Trophoblast cell (in vitro differentiated cells and primary cell): ENCODE measurements at places on chromosomes 11 and 22.

DNA sequence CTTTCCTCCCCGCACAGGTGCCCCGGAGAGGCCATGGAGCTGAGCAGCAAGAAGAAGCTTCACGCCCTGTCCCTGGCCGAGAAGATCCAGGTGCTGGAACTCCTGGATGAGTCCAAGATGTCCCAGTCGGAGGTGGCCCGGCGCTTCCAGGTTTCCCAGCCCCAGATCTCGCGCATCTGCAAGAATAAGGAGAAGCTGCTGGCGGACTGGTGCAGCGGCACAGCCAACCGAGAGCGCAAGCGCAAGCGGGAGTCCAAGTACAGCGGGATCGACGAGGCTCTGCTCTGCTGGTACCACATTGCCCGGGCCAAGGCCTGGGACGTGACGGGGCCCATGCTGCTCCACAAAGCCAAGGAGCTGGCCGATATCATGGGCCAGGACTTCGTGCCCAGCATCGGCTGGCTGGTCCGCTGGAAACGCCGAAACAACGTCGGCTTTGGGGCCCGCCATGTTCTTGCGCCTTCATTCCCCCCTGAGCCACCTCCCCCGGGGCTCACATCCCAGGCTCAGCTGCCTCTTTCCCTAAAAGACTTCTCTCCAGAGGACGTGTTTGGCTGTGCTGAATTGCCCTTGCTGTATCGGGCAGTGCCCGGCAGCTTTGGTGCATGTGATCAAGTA is 1.3 kb downstream of the TIGD3 start:
- DNase-seq: no peak

GRCh38 chr11:57347336-57347735 is 9.2 kb downstream of the P2RX3 start:
- DNase-seq: no peak

DNA sequence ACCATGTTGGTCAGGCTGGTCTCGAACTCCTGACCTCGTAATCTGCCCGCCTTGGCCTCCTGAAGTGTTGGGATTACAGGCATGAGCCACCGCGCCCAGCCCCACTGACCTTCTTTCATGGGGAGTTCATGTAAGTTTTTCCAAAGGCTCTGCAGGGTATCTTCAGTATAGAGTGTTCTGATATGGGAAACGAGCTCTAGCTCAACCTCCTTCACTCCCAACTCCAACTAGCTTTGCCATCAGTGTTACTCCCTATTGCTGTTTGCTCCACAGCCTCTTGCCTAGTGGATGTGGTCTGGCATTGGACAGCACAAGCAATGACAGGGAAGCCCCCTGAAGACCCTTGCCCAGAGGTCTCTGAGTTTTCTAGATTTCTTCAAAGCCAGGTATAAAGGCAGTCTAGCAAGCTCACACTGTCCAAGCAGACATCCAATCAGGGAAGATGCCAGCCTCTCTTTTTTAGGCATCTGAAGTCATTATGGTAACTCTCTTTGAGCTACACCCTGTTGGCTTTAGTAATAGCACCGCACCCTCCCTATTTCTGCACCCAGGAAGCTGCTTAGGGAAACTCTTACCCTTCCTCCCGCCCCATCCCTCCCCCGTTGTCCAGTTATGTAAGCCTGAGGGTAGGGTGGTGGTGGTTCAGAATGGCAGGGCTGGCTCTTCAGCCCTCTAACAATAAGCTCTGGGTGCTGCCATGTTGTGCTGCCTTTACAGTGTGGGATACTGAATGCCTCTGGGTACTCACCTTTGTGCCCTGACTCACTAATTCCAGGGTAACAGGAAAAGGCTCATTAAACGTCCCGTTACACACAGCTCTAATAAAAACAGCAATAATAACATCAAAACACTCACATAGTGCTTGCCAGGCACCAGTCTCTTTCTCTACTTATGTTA is 41.4 kb upstream of the CLDN5 start:
- no peak for DNase-seq

- peak; percentile 65 for DNase-seq
These were observed 28.5 kb downstream of the MAFF start for GRCh38 chr22:38230108-38230825.

DNA sequence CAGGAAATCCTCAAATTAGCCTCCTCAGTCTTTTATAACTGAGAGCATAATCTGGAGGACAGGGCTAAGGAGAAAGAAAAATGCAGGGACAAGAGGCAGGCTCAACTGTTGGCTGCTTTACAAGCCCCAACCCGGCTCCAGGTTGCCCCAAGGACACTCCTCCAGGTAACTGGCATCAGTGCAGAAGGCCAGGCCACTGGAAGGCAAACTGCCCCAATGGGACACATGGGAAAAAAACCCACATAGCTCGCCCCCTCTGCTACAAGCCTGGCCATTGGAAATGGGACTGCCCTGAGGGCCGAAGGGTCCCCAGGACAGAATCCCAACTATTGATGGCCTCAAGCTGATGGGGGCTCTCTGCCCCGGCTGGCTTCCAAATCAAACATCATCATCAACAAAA is 17.9 kb upstream of the FBLN1 start:
- DNase-seq: no peak

- no peak for DNase-seq
These were observed 8.8 kb upstream of the WNT11 start for GRCh38 chr11:76214968-76215548.

DNA sequence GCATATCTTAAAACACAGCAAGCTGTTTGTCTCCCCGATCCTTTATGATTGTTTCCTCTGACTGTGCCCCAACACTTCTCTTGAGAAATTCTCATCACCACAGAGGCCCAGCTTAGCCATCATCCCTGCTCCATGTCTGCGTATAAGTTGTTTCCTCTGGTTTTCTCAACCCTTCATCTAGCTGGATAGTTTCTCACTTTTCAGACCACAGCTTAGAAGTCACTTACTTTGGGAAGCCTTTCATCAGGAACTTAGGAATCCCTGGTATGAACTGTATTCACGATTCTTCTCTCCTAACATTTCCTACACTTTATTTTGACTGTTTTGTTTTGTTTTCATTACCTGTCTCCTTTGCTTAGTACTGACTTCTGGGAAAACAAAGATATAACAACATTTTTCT is 295.2 kb downstream of the GUCY1A2 start:
- peak; percentile 36 for DNase-seq

DNA sequence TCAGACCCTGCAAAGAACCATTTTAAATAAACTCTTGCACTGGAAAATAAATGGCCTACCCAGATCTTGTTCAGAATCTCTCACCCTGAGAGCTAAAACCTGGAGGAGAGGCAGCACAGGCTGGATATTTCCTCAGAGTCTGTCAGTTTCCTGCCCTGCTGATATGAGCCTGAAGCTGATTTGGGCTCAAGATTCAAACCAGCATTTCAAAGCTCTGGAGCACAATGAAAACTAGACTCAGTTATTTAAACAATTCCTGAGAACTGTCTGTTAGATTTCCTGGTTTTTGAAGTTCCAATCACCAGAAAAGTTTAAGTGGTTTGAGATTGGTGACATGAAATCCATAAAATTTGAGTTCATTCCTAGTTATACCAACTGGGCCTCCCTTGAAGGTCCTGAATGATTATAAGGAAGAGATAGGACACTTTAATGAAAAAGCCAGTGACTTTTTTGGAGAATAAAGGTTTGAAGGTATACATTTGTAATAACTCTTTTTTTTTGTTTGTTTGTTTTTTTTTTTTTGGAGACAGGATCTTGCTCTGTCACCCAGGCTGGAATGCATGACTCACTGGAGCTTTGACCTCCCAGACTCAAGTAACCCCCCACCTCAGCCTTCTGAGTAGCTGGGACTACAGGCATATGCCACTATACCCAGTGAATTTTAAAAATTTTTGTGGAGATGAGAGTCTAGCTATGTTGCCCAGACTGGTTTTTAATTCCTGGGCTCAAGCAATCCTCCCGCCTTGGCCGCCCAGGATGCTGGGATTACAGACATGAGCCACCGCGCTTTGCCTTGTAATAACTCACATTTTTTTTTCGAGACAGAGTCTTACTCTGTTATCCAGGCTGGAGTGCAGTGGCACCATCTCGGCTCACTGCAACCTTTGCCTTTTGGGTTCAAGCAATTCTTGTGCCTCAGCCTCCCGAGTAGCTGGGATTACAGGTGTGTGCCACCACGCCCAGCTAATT is 8.0 kb upstream of the ESAM start:
- peak; percentile 92 for DNase-seq

DNA sequence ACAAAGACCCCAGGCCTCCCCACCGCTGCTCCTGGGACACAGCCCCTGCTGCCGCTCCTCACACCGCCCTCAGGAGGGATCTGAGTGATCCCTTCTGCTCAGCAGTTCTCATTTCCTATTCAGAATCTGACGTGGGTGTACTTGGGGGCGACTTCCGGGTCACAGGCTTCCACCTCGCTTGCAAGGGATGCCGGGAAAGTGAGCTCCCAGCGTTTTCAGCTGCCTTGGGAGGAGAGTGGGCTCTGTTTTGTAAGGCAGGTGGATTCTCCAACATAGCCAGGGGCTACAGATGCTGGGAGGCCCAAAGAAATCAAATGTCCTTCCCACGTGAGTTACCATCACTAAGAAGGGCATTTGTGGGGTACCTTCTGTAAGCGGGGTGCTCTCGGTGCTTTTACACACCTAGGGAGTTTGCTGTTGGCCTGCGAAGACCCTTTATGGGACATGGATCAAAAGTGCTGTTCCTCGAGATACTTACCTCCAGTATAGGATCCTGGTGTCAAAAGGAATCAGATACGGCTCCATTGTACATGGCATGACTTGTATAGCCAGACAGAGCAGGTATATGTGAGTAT is 9.7 kb upstream of the LRRC10B start:
- no peak for DNase-seq

- DNase-seq: no peak
These were observed 15.6 kb downstream of the ZBED4 start for GRCh38 chr22:49869086-49869830.

DNA sequence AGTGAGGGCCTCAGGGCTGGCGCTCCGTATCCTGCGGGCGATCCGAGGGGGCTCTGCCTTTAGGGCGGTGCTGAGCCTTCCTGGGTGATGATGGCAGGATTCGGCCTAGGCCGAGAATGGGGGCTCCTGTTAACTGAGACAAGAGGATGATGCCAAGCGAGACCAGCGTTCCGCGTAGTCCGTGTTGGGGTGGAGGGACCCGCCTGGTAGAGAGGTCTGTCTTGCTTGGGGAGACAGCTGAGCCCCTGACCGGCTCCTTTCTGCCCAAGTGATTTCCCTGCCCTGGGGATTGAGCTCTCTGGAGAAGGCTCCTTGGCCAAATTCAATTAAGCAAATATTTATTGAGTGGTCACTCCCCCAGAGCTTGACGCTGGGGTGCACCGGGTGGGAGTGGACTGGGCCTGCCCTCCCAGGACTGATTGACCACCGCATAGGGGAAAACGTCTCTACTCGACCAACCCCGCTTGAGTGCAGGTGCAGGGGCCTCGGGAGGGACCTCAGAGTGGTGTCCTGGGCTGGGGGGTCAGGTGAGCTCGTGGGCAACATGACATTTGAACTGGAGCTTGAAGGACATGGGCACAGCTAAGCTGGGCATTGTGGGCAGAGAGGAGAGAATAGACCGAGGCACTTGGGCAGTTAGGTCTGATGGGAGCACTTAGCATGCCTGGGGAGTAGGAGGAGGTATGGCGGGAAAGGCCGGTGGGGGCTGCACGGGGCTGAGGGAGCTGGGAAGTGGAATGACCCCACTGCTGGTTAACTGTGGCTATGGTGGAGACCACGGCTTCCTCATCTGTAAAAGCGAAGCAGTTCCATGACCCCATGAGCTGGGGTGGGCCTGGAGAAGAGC is 1.1 kb downstream of the GNAZ start:
- no peak for DNase-seq

- no peak for DNase-seq
These were observed 33.7 kb downstream of the APLP2 start for GRCh38 chr11:130103296-130103814.

DNA sequence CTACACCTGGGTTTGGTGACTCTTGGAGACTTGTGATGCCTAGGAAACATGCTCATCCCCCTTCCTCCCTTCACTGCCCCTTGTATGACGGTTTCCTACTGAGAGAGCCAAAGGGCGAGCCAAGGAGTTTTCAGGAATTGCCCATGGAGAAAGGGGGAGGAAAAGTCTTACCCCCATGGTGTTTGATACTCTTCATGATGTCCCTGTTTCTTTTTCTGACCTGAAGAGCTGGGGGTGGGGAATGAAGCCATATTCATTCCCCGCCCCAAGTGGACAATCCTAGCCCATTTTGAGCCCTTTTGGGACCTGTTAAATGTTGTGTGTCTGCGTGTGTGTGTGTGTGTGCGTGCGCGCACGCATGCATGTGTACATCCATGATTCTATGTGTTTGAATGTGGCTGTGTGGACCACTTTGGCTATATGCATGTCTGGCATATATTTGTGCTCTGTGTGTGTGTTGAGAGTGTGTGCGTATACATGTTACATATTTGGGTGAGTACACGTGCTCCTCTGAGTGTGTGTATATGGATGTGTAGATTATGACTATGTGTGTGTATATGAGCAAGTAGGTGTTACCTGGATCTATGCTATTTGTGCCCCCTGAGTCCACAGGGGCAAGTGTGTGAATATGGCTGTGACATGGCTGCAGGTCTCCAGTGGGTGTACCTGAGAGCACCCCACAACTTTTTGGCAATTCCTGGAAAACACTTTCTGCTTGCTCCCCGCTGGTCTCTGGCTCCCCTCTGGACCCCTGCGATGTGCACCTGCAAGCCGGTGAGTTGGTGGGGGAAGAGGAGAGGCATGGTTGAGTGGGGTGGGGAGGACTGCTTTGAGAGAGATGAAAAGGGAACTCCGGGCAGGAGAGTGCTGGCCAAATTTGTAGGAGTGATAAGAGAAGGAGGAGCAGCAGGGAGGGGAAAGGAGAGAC is 24.6 kb downstream of the OTOG start:
- DNase-seq: no peak

- DNase-seq: no peak
These were observed 2.8 kb downstream of the CORO1B start for GRCh38 chr11:67440229-67441097.
